ENCODE measurements at places on chromosomes 6 and 20.

- DNase-seq = no peak
These were observed 51.3 kb upstream of the GLP1R start for GRCh38 chr6:38997128-38997761.

DNA sequence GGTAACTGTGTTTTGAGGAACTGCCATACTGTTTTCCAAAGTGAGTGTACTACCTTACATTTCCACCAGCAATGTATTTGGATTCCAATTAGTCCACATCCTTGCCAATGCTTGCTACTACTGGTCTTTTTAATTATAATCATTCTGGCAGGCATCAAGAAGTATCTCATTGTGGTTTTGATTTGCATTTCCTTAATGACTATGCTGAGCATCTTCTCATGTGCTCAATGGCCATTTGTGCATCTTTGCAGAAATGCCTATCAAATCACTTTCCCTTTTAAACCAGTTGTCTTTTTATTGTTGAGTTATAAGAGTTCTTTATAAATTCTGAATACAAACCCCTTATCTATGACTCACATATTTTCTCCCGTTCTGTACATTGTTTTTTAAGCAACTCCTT is 75.9 kb downstream of the ATG5 start:
- DNase-seq = no peak

GRCh38 chr20:60224914-60225313 is 266.7 kb downstream of the CDH26 start:
- DNase-seq = no peak

DNA sequence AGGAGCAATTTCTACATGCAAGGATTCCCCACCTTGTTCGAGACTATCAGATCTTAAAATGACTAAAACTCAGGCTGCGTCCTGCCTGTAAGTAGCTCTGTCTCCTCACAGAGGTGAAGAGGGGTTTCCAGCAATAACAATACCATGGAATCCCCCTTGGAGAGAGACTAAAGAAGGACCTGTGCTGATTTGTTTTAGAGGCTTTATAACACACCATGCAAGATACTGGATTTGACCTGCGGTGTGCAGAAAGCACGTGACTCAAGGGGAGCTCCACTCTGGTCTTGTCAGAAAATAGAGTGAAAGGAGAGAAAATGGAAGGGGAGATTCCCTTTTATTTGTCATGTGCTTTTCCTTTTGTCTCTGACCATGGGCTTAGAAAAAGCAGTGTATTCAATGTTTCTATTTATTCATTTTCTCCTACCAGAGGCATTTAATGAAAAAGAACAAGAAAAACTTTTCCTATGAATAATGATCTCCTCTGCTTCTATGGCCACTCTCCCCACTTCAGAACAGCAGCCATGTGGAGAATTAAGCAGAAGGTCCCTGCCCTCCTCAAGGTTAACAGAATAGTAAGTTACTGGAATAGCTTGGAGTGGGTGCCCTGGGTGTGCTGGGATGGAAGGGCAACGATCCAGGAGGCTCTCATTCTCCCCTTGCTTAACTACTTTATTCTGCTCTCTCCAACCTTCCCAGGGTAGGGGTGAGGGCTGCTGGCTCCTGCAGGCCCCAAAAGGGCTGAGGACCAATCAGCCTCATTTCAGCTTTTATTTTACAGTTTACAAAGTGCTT is 19.2 kb upstream of the MRPS10 start:
- peak; percentile 39 for DNase-seq

- no peak for DNase-seq
These were observed 27.4 kb upstream of the APCDD1L start for GRCh38 chr20:58542411-58543095.

GRCh38 chr6:38262026-38262425 is 377.7 kb downstream of the BTBD9 start:
- no peak for DNase-seq

DNA sequence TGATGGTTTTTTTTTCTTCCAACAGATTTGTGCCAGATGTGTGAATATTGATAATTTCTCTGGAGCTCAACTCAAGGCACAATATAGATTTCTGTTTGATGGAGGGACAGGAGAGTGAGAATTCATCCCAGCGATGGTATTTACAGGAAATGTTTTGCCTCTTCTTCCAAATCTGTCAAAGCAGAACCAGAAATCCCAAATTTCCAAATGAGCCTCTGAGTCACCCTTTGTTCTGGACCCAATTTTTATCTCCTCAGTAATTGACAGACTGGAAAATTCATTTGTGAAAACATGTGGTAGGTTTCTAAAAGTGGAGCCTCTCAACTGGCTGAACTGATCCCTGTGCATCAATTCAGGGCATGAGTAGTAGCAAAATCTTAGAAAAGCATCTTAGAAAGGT is 223.2 kb upstream of the TSHZ2 start:
- no peak for DNase-seq

- no peak for DNase-seq
These were observed 650.0 kb downstream of the UTRN start for GRCh38 chr6:144935181-144935580.

- DNase-seq = no peak
These were observed 135.5 kb downstream of the PAX1 start for GRCh38 chr20:21840991-21841390.

DNA sequence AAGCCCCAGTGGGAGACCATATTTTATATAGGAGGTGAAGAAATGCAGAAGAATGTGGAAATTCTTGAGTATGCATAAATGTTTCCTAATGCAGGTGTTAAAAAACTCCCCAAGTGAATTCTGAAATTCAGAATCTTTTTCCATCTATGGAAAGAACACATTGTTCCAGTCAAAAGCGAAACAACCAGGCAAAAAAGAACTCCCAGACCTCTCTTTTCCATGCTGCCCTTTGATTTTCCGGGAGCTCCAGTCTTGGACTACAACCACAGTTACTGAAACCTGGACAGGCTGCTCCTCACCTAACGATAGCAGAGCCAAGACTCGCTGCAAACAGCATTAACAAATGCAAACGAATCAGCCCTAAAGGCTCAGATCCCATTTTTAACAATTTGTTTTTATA is 108.7 kb upstream of the CNKSR3 start:
- no peak for DNase-seq

DNA sequence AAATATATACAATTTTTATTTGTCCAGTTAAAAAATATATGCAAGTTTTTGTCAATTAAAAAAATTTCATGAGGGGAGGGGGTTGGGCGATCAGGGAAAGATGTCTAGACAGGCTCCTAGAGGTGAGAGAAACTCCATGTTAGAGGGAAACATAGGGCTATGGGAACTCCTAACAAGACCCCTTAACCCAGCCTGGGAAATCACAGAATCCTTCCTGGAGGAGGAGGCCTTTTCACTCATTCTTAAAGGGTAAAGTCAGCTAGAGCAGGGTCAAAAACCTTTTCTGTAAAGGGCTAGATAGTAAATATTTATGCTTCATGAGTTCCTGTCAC is 75.9 kb upstream of the PTPN1 start:
- no peak for DNase-seq

GRCh38 chr6:90285042-90285481 is 11.6 kb downstream of the BACH2 start:
- DNase-seq = no peak

- no peak for DNase-seq
These were observed 4.9 kb downstream of the DDO start for GRCh38 chr6:110410511-110410910.

- DNase-seq = no peak
These were observed 429.7 kb upstream of the RUNX2 start for GRCh38 chr6:44898296-44898930.

DNA sequence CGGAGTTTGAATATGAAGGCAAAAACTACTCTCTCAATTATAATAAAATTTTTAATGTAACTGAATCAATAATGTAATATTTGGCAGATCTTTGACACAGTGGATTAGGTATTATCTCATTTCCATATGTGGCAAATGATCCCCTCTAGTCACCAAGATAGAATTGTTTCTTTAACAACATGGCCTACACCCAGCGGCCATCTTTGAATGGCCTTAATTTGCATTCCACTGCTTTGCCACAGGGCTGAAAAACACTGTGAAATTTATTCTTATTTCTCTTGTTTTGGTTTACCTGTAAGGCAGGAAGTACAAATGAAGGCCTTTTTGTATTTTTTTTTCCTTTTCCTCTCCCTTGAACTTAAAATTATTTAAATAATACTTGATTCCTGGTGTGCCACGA is 162.6 kb upstream of the SCGN start:
- no peak for DNase-seq

GRCh38 chr6:108888745-108889144 is 40.5 kb downstream of the ARMC2 start:
- DNase-seq = no peak

- no peak for DNase-seq
These were observed 287.7 kb downstream of the TAF4 start for GRCh38 chr20:61777773-61778494.

DNA sequence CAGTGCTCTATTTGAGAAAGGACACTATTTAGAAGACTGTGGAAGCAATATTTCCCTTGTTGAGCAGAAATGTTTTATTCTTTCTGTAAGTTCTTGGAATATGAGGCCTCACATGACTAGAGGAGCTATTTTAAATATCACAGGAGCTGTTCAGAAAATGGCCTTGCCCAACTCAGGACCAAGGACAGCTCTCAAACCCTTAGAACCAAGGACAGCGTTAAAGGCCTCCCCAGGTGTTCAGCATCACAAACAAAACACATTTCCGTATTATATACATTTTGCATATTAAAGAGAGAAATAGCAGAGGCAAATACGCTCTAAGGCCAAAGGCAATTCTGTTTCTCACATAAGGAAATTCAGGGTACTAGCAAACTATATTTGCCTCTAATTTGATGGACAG is 631.4 kb downstream of the CDH26 start:
- DNase-seq = no peak

DNA sequence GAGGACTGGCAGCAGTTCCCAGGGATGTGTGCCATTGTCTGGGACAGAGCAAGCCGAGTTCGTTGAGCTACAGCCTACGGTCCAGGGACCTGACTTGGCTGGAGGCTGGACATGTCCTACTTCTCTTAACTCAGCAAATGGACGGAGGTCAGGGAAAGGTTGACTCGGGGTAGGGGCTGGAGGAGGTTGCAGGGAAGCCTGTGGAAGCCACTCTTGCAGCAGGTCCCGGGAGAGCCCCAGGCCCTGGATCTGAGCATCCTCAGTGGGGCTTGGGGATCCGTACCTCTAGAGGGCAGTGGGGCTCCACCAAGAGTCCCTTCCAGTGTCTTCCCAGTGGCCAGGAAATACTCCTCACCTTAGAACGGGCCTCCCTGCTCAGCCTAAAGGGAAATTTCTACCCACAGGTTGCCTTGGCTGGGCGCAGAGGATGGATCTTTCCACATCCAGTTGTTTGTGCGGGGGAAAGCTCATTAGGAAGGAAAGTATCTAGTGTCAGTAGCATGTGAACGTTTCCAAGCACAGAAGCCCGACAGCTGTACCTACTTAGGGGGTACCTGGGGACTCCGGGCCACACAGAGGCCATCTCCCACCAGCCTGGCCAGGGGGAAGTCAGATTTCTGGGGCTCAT is 170.2 kb downstream of the NFATC2 start:
- peak; percentile 69 for DNase-seq

- DNase-seq = no peak
These were observed 88.0 kb downstream of the MRPL14 start for GRCh38 chr6:44039191-44039719.
